H9 (cell line): ENCODE measurements at places on chromosomes 6 and 20.

GRCh38 chr6:162187168-162187935 lies 540.2 kb downstream of the PRKN start:
- H3K4me1 ChIP-seq: peaks cover 3% of the 10 kb centered on the region; the same call in 1 of the 2 replicates
- no peak overlapping the region for H3K27ac ChIP-seq
- H3K27me3 ChIP-seq: no peaks in the 10 kb centered on the region
- no peak overlapping the region for H3K4me3 ChIP-seq

DNA sequence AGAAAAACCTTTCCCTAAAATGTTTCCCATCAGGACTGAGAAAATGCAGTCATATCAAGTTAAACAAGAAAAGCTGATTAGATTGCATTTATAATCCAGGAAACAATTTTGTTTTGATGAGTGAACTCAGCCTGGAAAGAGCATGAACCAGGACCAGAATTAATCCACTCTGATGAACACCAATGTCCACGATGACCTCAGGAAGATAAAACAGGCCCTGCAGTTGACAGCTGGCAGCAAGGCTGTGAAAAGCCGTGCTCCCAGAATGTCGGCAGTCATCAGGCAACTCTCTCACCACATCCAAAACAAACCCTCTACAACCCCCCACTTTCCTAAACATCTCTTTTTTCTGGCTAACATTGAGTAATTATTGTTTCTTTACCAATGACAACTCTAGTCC lies 74.0 kb upstream of the PROKR2 start:
- H3K36me3 ChIP-seq: no peaks in the 10 kb centered on the region
- H3K27me3 ChIP-seq: no peaks in the 10 kb centered on the region
- no peak for DNase-seq
- no peak overlapping the region for H3K27ac ChIP-seq
- no peaks in the 10 kb centered on the region; the same call in 1 of the 2 replicates for H3K4me1 ChIP-seq
- H3K4me3 ChIP-seq: no peak overlapping the region

DNA sequence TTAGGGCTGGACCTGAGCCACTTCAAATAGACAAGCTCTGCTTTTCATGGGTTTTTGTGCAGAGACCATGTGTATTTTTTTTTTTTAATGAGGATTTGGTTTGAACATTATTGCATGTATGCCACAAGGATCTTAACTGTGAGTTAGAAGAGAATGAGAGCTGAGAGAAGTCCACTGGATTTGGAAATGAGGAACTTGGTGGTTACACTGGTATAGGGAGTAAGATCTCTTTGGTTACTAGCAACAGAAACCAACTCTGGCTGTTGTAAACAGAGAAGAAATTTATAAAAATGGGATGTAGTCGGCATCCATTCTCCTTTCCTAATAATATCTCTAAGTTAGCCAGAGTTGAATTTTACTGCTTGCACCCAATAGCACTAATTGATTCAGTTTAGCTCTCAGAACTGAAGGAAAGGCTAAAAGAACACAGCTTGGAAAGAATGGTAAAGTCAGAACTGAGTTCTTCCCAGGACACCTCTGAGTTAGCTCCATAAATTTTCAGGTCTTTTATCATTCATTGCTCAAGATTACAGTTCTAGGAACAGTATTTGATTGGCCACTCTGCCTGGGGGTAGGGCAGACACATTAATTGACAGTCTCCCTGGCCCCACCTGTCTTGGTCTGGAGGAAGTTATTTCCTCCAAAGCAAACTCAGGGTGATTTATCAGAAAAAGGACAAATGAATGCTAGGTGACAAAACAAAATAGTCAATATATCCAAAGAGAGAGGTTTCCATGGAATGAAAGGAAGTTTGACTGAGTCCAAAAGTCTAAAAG lies 3.9 kb upstream of the WFDC2 start:
- no peak for DNase-seq
- no peaks in the 10 kb centered on the region for H3K27me3 ChIP-seq
- H3K4me3 ChIP-seq: no peak overlapping the region

- H3K27me3 ChIP-seq: no peaks in the 10 kb centered on the region
- no peaks in the 10 kb centered on the region for H3K36me3 ChIP-seq
- no peak overlapping the region for H3K4me3 ChIP-seq
- peak; percentile 89 for DNase-seq
Observed at GRCh38 chr6:43758617-43759050, 11.4 kb upstream of the VEGFA start.

GRCh38 chr6:110198561-110198960 lies 18.3 kb downstream of the CDC40 start:
- no peak overlapping the region for H3K27ac ChIP-seq
- no peaks in the 10 kb centered on the region for H3K27me3 ChIP-seq
- no peaks in the 10 kb centered on the region for H3K4me1 ChIP-seq
- no peak for DNase-seq

DNA sequence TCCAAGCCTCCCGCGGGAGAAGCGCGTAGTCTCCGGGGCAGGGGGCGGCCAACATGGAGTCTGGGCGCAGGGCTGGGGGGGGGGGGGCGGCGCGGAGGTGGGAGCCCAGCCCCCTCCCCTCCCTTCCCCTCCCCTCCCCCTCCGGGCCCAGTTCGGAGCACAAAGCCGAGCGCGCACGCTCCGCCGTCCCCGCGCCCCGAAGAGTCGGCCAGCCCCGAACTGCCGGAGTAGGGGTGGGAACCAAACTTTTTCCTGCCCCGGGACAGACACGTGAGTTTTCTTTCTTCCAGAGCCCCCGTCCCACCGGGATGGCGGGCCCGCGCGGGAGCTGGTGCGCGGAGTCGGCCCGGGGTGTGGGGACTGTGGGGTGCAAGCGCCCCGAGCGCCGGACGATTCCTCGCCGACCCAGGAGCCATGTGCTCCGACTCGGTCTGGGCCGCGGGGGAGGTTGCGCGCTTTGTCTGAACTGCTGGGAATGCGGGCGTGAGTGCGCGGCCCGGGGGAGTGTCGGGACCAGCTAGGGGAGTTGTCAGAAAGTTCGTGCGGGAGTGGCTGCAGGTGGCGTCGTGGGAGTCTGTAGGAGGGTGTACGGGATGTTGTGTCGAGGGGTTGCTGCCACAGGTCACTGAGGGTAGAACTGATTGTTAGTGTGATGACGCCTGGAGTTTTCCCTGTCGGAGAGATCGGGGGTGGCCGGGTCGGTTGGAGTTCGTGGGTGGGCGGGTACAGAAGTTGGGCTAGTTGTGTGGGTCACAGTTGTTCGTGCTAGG lies 1.2 kb downstream of the TGIF2 start:
- H3K27me3 ChIP-seq: no peaks in the 10 kb centered on the region
- DNase-seq: peak; percentile 55
- peaks cover 16% of the 10 kb centered on the region for H3K36me3 ChIP-seq
- H3K4me3 ChIP-seq: peak overlapping the region; percentile 92
- H3K4me1 ChIP-seq: peaks cover 8% of the 10 kb centered on the region

DNA sequence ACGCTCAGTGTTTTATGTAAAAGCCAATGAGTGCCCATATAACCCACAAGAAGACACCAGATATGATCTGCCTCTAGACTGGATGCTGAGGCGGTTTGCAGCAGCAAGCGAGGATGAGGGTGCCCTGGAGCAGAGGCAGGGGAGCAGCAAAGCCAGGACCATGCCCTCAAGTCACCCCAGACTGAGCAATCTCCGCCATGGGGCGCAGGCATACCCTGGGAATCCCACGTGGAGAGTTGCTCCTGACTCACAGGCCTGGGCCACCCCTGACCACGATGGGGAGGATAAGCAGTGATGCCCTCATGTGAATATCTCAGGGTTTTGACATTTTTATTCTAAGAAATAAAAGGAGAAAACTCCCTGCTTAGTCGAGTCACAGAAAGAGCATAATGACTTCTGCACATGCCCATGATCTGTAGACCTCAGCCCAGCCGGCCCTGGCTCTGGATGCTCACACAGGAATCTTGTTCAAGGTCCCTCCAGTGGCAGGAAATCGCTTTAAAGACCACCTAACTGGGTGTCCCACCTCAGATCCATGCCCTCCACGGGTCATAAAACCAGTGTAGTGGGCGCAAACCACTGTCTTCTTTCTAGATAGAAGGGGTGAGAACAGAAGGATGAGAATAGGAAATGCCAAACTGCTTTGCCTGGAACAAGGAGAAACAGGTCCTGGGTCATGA lies 138.3 kb upstream of the SNX9 start:
- no peaks in the 10 kb centered on the region; the same call in 1 of the 2 replicates for H3K4me1 ChIP-seq
- H3K27ac ChIP-seq: no peak overlapping the region
- no peaks in the 10 kb centered on the region for H3K36me3 ChIP-seq
- no peaks in the 10 kb centered on the region for H3K27me3 ChIP-seq
- DNase-seq: no peak
- no peak overlapping the region for H3K4me3 ChIP-seq

DNA sequence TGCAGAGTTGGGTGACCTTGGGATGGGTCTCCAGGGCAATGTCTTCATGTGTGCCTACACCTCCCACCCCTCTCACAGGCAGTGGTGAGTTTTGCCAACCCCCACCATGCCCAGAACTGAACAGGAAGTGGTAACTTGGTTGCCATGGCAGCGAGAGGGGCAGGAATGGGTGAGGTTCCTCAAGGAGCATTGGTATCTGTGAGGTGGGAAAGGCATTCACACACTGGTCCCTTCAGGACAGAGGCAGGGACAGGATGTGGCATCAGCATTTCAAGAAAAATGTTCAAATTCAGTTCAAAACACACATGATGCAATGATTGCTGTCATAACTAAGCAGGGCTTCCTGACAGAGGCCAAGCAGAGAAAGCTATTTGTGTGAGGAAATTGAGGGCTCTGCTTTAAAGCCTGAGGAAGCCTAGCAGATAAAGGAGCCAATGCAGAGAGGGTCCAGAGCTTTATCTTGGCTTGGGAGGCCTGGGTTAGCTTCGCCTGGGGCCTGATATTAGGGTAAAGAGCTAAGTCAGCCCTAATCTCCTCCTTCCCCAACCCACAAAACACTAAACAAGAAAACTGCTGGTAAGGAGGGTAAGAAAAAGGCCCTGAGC lies 551 bp downstream of the TREML2 start:
- H3K27me3 ChIP-seq: no peaks in the 10 kb centered on the region
- H3K4me3 ChIP-seq: no peak overlapping the region
- no peaks in the 10 kb centered on the region for H3K36me3 ChIP-seq
- H3K4me1 ChIP-seq: peaks cover 2% of the 10 kb centered on the region; the same call in 1 of the 2 replicates

- no peaks in the 10 kb centered on the region for H3K27me3 ChIP-seq
- H3K36me3 ChIP-seq: no peaks in the 10 kb centered on the region; the same call in 2 of the 3 replicates
- no peaks in the 10 kb centered on the region for H3K4me1 ChIP-seq
- DNase-seq: no peak
- H3K27ac ChIP-seq: no peak overlapping the region
- no peak overlapping the region for H3K4me3 ChIP-seq
Observed at GRCh38 chr6:139649732-139650131, 275.3 kb upstream of the CITED2 start.

- no peaks in the 10 kb centered on the region for H3K4me1 ChIP-seq
- no peak overlapping the region for H3K4me3 ChIP-seq
- H3K27ac ChIP-seq: no peak overlapping the region
- H3K27me3 ChIP-seq: no peaks in the 10 kb centered on the region; the same call in 1 of the 2 replicates
- H3K36me3 ChIP-seq: peaks cover 8% of the 10 kb centered on the region
- no peak for DNase-seq
Observed at GRCh38 chr20:57159945-57160610, 106.4 kb downstream of the BMP7 start.

- no peaks in the 10 kb centered on the region for H3K27me3 ChIP-seq
- H3K36me3 ChIP-seq: no peaks in the 10 kb centered on the region
- H3K27ac ChIP-seq: no peak overlapping the region
- no peaks in the 10 kb centered on the region for H3K4me1 ChIP-seq
- H3K4me3 ChIP-seq: no peak overlapping the region
Observed at GRCh38 chr6:83601119-83601518, 88.8 kb downstream of the PRSS35 start.
